ENCODE measurements at places on chromosomes 1 and 21. TPM values are rescaled to one million over a fixed set of nuclear protein-coding genes. Genes with fewer than 3 reads are reported as not detected.

OR2T11 gene
- not detected for total RNA-seq

KIF14 gene
- total RNA-seq = 10.2 TPM

PINK1 gene
- 26.2 TPM for total RNA-seq

LAPTM5 gene
- total RNA-seq = 0.33 TPM

RNU1-4 gene
- total RNA-seq = not detected

CD244 gene
- total RNA-seq = not detected

FMOD gene
- not detected for total RNA-seq

OLIG2 gene
- total RNA-seq = not detected

RNF186 gene
- not detected for total RNA-seq

KCNQ4 gene
- total RNA-seq = 0.43 TPM

CFHR1 gene
- total RNA-seq = not detected

A3GALT2 gene
- not detected for total RNA-seq

SERINC2 gene
- total RNA-seq = 30.0 TPM

DMBX1 gene
- total RNA-seq = 0.70 TPM

RORC gene
- total RNA-seq = 0.06 TPM

MATN1 gene
- not detected for total RNA-seq

POMGNT1 gene
- 48.4 TPM for total RNA-seq

PLA2G2C gene
- total RNA-seq = not detected

SPRR2F gene
- not detected for total RNA-seq

DIRAS3 gene
- total RNA-seq = 1.0 TPM

CYYR1 gene
- total RNA-seq = not detected

MROH9 gene
- not detected for total RNA-seq

Measured in A549 treated with GW870086 at 1 μM for 4 hours (cell line).